T follicular helper cell (primary cell): ENCODE measurements at places on chromosomes 13 and 19.
A peak's percentile ranks its signal among the peaks of the same experiment; 100 is the strongest.

- no peak for DNase-seq
Measured at GRCh38 chr13:78102121-78102677, 183.6 kb upstream of the EDNRB start.

DNA sequence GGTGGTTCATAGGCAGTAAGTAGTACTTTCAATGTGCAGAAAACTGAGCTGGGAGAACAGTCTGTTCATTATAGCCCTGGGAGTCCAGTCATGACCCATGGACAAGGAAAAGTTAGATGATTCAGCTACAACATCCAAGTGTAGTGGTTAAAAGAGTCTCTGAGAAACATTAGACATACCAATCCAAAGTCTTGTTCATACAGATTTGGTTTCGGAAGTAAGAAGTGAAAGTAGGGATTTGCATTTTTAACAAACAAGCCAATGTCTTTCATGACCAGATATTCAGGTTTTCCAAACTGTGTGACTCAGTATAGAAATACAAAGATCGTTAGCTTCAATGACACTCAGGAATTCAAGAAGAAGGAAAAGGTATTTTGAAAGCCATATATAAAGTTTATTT, 345.3 kb downstream of the SLITRK1 start:
- DNase-seq: no peak

GRCh38 chr19:1248786-1249297, 459 bp downstream of the MIDN start:
- peak; percentile 82 for DNase-seq

- no peak for DNase-seq
Measured at GRCh38 chr13:82654861-82655855, 1227.1 kb downstream of the SLITRK1 start.

- no peak for DNase-seq
Measured at GRCh38 chr19:30423481-30423880, 51.3 kb downstream of the ZNF536 start.

DNA sequence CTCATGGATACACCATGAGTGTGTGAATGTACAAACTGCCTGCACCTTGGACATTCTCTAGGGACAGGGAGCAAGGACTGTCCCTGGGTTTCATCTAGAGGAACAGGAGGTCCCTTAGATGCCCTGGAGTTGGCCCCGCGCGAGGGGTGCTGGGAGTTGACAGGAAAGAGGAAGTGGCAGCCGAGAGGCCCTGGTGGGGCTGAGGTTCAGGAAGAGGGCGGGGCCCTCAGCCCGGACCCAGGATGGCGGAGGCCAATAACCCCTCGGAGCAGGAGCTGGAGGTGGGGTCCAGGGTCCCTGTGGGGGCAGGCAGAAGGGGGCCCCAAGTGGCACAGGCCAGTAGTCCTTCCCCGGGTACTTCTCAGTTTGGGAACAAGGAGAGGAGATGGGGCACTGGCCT, 6.9 kb downstream of the PKN1 start:
- DNase-seq: peak; percentile 59

- no peak for DNase-seq
Measured at GRCh38 chr19:51128227-51128626, 3.5 kb downstream of the SIGLEC9 start.

DNA sequence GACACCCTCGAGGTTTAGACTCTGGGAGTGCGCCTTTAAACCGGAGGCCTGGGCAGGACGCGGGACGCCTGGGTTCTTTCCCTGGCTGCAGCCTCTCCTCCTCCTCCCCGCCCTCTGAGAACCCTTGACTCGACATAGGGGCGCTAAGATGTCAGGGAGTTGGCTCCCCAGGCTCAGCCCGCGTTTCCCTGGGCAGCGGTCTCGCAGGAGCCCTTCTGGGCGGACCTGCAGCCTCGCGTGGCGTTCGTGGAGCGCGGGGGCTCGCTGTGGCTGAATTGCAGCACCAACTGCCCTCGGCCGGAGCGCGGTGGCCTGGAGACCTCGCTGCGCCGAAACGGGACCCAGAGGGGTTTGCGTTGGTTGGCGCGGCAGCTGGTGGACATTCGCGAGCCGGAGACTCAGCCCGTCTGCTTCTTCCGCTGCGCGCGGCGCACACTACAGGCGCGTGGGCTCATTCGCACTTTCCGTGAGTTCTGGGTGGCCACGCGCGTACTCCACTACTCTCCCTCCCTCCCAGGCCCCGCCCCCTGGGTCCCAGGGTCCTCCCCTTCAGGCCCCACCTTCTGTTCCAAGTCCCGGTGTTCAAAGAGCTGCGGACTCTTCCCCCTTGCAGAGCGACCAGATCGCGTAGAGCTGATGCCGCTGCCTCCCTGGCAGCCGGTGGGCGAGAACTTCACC, 1.3 kb downstream of the ICAM5 start:
- DNase-seq: no peak

- no peak for DNase-seq
Measured at GRCh38 chr19:11033251-11033650, 56.0 kb upstream of the LDLR start.

- DNase-seq: peak; percentile 20
Measured at GRCh38 chr19:45179072-45179891, 698 bp downstream of the BLOC1S3 start.

DNA sequence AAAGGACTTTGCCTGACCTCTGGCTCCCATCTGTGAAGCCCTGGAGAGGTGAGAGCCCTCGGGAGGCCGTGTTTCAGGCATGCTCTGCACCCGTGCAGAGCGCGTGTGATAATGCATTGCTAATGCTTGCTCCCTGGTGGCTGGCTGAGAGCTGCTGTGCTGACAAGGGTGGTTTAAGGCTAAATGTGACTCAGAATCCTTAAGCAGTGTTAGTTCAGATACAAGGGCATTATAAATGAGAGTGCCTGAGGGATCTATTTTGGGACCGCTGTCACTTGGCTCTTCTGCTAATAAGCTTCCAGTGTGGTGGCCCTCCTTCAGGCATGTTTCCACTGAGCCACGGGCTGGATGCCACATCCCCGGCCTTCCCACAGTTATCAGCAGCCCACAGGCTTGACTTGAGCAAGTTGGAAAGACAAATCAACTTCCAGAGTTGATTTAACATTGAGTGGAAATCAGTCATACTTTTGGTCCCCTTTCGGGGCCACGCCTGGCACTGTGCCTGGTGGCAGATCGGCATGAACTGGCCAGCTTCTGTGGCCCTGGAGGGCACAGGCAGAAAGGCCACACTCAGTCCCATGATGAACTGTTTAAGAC, 17.0 kb downstream of the ALOX5AP start:
- DNase-seq: no peak

DNA sequence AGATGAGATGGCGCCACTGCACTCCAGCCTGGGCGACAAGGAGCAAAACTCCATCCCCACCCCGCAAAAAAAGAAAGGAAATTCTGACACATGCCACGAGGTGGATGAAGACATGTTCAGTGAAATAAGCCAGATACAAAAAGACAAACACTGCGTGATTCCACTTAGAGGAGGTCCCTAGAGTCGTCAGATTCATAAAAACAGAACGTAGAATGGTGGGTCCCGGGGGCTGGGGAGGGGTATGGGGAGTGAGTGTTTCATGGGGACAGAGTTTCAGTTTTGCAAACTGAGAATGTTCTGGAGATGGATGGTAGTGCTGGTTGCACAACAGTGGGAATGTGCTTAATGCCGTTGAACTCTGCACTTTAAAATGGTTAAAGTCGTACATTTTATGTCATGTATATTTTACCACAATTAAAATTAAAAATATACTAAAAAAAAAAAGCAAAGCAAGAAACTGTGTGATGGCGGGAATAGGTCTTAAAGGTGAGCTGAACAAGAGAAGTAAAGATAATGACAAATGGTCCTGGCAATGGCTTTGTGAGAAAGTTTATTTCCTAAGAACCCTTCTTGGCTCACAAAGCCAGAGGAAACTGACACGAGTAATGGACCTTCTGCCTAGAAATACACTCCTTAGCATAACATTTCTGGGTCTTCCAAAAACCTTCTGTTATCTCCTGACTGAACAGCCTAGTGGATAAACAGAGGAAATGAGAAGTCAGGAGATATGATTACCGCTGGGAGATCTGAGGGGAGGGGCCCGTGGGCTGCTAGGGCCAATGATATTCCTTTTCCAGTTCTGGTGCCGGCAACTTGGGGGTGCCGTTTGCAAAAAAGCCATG, 4.2 kb upstream of the SPC24 start:
- DNase-seq: no peak

GRCh38 chr13:113018676-113019465, 49.9 kb downstream of the MCF2L start:
- DNase-seq: no peak

GRCh38 chr13:68727798-68728197, 1379.8 kb upstream of the ATXN8OS start:
- DNase-seq: no peak

- no peak for DNase-seq
Measured at GRCh38 chr13:24292481-24292880, 16.9 kb upstream of the C1QTNF9 start.

- no peak for DNase-seq
Measured at GRCh38 chr13:45143346-45143751, 23.0 kb downstream of the GTF2F2 start.

GRCh38 chr13:81395368-81395767, 1054.4 kb upstream of the SPRY2 start:
- DNase-seq: no peak

GRCh38 chr13:59276436-59276835, 887.3 kb downstream of the DIAPH3 start:
- no peak for DNase-seq

- no peak for DNase-seq
Measured at GRCh38 chr13:102276404-102276803, 125.4 kb downstream of the FGF14 start.

DNA sequence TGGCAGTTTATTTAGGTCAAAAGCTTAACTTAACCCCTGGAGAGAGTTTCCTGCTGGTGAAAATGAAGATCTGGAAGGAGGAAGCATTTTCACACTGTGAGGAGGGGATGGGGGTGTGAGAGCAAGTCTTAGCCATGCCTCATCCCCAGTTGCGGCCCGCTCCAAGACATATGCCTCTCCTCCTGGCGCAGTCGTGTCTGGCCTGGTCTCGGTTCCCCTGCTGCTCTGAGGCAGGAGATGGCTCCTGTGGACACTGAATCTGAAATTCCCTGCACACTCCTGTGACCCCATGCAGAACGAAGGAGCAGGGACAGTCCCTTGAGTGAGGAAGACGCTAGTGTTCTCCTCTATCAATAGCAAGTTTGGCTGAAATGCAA, 360 bp upstream of the ZNF69 start:
- no peak for DNase-seq

GRCh38 chr19:48487948-48488347, 18.8 kb downstream of the CYTH2 start:
- no peak for DNase-seq

GRCh38 chr13:113902986-113903775, 39.3 kb upstream of the GAS6 start:
- no peak for DNase-seq

DNA sequence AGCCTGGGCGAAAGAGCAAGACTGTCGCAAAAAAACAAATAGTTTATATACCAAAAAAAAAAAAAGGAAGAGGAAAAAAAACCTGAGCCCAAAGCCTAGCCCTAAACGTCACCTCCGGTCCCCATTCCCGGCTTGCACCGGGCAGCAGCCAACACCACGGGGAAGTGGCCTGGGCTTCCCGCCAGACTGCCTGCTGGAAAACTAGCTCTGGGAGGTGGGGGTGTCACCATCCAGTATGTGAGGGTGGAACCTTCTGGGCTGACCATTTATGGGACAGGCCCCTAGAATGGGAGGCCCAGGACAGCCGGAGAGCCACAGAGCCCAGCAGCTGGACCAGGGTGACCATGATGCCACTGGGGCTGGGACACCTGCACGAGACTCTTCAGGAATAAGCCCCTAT, 37.3 kb downstream of the IL12RB1 start:
- DNase-seq: no peak

DNA sequence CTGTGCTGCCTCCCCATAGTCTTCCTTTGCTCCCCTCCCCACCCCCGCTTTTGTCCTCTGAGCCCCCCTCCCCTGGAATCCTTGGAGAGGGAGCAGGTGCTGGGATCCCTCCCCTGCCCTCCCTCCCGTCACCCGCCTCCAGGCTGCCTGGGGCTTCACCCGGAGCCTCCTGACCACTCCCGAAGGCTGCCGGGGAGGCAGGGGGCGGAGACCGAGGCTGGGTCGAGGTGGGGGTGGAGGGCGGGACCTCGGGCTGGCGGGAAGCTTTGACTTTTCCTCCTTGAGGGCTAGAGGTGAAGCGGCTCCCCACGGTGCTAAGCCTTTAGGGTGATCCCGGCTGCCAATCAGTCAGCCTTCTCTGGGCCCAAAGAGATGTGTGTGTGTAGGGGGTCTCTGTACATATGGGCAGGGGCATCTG, 1.5 kb downstream of the KMT5C start:
- DNase-seq: peak; percentile 23

DNA sequence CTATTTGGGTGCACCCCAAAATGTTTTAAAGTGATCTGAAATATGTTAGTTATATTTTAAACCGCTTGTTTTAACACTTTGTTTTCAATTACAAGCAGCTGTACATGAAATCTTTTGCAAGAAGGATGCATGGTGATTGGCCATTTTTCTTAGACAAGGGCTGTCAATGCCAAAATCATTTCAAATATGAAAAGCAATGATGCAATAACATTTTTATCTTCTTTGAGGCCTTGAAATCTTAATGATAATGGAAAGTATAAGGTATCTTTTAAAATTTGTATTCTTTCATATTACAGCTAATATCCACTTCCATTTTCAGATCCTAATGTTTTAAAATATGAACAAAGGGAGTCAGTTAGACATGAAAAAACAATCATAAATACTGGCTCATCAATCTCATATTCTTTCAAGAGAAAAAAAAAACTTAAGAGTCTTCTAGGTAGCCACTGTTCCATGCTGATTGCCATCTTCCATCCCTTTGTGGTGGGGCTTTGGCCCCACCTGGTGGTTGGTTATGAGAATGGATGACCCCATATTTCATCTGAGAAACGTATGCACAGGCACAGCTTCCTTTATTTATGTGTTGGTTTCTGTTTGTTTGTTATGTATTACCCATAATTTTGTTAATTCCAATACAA, 330.3 kb upstream of the MIR17HG start:
- no peak for DNase-seq

GRCh38 chr13:98260357-98261164, 83.5 kb upstream of the RNF113B start:
- DNase-seq: no peak

DNA sequence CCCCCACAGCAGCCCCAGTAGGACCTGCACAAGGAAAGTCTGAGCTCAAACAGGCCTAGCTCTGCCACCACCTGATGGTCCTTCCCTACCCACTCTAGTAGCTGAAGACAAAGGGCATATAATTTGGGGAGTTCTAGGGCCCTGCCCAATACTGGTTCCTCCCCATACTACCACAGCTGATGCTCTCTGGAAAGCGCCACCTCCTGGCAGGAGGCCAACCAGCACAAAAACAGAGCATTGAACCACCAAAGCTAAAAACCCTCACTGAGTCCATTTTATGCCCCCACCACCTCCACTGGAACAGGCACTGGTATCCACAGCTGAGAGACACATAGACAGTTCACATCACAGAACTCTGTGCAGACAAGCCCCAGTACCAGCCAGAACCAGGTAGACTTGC, 1276.8 kb downstream of the OLFM4 start:
- DNase-seq: no peak

GRCh38 chr19:34405892-34406660, 1.9 kb downstream of the PDCD2L start:
- DNase-seq: no peak

GRCh38 chr13:80265348-80265747, 75.6 kb downstream of the SPRY2 start:
- no peak for DNase-seq

GRCh38 chr13:59504407-59504806, 659.3 kb downstream of the DIAPH3 start:
- no peak for DNase-seq
